T-helper 1 cell (primary cell): ENCODE measurements at places on chromosomes 13 and 19.
A peak's percentile ranks its signal among the peaks of the same experiment; 100 is the strongest.

DNA sequence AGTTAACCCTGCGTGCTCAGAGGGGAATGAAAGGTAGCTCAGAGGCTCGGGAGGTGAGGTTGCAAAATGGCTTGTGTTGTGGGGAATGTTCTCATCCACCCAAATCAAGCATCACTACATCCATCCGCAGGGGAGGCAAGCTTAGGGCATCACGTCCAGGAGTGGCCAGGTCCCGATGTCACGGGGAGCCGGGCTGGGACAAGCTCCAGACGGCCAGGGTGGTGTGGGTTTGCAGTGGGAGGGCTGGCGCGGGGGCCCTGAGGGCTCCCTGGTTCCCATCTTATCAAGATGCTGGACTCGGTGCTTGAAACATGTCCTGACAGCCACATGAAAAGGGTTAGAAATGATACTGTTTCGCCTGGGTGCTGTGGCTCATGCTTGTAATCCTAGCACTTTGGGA is 25.8 kb downstream of the EPN1 start:
- no peak for DNase-seq

DNA sequence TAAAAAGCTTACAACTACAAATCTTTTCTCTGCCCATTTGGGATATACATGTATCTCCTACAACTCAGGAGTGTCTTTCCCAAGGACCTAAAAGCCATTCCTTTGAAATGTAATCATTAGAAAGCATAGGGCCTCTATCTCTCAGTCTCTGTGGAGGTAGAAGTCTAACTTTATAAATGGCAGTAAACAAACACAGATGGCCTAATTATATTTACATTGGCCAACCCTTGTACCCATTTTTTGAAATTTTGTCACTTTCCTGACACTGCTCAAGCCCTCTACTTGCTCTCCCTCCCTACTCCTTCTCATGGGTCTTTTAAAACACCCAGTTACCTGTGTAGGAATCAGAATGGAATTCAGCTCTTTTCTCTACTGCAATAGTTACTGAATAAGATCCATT is 24.8 kb downstream of the RNF6 start:
- no peak for DNase-seq

- DNase-seq, result no peak
Observed at GRCh38 chr19:33048806-33049676, 15.6 kb downstream of the RHPN2 start.

- no peak for DNase-seq
Observed at GRCh38 chr19:18875726-18876125, 20.2 kb downstream of the CERS1 start.

DNA sequence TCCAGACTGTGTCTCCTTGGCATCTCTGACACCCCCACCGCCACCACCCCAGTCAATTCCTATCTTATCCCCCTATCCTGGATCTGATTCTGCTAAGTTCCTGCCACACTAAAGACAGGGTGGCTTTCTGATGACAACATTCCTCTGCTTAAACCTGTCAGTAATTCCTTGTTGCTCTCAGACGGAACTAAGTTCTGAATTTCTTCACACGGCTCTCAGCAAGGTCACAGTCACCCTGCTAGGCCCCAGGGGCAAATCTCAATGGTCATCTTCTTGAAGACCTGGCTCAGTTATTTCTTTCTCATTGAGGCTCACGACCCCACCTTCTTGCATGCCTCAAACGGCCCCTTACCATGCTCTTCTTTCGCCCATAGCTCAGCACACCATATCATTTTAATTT is 7.6 kb downstream of the ALOX5AP start:
- DNase-seq, result no peak

DNA sequence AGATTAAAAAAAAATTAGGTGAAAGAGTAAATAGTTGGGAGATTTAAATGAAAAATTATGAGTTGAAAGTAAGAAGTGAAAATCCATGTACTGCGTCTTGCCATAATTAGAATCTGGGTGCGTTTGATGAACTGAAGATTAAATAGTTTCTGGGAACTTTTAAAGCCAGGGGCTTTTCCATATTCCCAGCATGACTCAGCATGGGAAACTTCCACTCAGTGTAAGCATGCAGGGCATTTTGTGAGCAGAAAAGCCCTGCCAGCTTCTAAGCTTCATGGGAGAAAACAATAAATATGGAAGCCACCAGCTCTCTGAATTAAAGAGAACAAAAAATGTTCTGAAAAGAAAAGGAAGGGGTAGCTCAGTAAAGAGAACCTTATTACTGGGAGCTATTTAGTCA is 62.0 kb upstream of the EDNRB start:
- no peak for DNase-seq

GRCh38 chr19:12603714-12604113 is 6.9 kb downstream of the ZNF490 start:
- peak; percentile 50 for DNase-seq

DNA sequence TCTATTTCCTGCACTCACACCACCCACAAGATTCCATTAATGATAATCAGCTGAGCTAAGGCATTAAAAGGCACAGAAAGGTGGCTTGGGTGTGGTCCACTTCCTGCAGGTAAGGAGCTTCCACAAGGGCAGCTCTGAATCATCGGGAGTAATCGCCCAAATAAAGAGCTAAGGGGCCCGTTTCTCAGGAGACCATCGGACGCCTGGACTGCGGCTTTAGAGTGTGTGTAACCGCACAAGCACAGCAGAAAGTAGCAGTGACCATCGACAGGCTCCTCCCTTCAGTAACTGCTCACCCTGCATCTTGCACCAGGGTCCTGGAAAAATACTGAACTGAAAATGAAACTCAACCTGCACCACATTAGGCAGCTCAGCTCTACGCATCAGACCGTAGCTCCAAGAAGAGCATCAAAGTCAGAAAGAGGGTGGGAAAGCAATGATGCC is 6.0 kb downstream of the STK24 start:
- DNase-seq, result no peak

- peak; percentile 36 for DNase-seq
Observed at GRCh38 chr19:7678971-7679751, 1.5 kb upstream of the TRAPPC5 start.

DNA sequence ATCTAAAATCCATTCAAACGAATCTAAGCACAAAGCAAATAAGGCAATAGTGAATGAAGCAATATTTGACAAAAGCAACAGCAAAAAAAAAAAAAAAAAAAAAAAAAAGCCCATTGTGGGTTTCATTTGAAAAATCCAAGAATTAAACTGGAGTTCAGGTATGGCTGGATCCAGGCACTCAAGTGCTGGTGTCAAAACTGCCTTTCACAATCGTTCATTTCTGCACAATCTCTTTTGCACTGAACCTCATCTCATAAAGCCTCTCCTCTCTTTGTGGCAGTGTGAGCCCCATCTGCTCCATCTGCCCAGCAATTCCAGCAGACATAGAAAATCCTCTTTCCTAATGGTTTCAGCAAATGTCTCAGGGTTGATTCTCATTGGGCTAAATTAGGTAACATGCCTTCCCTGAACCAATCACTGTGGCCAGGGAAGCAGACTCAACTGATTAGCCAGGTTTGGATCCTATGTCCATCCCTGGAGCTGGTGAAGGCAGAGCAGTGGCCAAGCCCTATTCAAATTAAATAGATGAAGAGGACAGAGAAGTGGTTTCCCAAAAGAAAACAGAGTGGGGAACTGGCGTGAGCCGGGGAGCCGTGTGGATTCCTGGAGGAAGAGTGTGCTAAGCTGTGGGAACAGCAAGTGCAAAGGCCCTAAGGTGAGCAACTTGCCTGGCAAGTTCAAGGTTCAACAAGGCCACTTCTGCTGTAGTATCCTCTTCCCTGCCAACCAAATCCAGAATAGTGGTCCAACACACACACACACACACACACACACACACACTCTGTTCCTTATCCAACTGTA is 1.2 kb upstream of the HIF3A start:
- no peak for DNase-seq

- no peak for DNase-seq
Observed at GRCh38 chr13:51912091-51912490, 50.3 kb downstream of the CCDC70 start.

- DNase-seq, result no peak
Observed at GRCh38 chr19:56222901-56223300, 20.8 kb downstream of the ZSCAN5C start.

DNA sequence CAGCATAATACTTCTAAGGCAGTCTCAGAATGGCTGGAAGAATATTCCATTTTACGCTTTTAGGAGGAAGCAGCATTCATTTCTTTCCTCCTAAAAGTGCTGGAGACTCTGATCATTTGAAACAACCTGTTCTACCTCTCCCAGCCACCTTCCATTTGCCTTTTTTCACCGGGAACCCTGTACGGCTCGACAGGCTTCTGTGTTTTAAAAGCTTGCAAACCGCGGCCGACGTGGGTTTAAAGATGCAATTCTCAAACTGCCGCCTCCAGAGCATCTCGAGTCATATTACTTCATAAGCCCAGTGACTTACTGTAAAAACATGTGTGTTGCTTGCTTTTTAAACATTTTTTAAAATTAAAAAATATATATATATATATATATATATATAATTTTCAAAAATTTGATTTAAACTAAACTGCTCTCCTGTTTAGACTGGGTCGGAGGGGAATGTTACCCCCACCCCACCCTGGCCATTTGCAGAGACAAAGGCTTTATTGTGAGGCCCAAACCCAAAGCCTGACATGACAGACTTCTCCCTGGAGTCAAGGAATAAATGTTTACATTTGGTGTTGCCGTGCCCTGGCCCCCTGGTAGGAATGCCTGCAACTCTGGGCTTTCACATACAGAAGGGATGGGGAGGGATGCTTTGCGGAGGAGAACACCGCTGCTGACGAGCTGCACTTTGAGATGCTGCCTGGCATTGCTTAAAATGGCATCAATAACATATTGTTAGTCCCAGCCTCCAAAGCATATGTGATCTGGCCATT is 30.4 kb downstream of the ZNF536 start:
- no peak for DNase-seq

GRCh38 chr19:3986260-3987041 is 1.2 kb upstream of the EEF2 start:
- no peak for DNase-seq

DNA sequence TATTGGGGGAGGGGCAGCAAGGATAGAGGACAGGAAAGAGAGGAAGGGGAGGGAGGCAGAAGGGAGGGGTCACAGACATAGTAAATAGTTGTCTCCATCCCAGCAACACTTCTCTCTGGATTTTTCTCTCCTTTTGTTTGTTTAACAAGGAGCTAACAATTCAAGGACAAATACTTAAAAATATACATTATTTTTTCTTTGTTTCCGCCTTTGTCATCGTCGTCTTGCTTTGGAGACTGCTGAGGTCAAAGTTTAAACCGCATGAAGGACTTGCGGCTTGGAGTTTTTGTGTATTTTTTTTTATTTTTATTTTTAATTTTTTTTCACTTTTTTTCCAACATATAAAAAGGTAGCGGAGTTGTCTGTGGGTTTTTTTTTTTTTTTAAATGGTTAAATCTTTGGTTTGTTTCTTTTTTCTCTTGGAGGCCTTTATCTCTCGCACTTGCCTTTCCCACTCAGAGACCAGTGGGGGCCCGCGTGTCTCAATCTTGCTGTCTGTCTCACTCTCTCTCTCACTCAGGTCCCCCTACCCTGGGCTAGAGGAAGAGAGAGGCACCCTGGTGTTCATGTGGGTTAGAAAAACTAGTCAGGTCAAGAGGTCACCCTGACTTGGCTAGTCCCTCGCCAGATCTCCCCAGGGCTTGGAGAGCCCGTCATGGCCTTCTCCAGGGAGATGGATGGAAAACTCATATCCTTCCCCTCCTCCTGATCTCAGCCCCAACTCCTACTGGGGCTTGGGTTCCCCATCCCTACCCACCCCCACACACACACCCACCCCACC is 11.0 kb downstream of the ZNF574 start:
- no peak for DNase-seq

DNA sequence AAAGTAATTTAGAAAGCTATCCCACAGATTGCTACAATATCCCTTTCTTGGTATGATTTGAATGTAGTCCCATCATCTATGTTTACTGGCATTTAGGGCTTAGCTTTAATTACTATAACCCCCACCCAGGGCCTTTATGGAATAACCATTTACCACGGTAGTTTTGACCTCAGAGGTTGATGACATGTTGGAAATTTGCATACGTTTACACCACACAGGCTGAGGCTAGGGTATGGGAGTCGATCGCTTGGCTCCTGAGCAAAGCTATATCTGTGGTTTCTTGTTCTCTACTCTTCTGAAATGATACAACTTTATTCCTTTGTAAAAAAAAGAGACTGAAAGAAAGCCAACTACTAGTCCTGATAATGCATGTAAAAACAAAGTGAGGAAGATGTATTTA is 28.2 kb upstream of the RFC3 start:
- DNase-seq, result no peak

DNA sequence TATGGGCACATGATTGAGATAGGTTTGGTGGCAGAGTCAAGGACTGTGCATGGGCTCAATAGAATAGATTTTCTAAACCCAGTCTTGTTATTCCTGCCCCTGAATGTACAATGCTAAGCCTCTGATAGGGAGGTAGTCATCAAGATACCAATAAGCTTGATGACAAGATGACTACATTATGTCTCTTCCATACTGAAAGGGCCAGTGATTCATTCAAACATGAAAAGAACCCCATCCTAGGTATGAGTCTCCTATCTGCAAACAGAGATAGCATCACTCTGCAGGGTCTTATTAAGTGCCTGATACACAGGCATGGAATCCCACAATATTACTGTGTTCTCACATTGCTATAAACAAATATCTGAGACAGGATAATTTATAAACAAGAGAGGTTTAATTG is 40.3 kb upstream of the UFM1 start:
- DNase-seq, result no peak

DNA sequence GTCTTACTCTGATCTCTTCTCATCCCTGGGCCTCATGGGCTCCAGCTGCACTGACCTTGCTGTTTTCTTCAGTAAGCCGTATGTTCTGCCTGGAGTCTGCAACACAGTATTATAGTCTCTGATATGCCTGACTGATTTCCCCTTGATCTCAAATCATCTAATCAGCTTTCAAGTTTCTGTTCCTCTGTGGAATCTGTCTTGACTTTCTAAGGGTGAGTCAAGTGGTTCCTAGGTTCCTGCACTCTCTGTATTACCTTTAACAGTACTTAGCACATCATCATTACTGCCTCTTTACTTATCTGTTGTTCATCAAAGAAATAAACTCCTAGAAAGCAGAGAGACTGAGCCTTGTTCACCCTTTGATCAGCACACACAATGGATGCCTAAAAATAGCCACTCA is 350.7 kb downstream of the LMO7 start:
- DNase-seq, result no peak

GRCh38 chr19:31337008-31337914 is 12.0 kb downstream of the TSHZ3 start:
- no peak for DNase-seq

DNA sequence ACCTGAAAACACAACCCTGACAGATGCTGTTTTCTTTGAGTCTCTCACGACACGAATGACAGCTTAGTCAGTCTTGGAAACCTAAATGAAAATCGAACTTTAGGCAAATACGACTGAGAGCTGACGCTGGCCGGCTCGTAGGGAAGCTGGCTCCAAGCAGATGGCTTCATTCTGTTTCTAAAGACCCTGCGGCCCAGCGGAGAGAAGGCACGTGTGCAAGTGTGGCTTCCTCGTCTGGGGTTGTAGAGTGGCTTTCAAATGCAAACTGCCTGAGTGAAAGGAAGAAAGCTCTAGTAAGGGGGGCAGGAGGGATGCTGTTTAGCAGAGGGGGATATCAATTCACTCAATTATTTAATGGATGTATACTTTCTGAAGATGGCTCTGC is 26.1 kb upstream of the TIMM44 start:
- DNase-seq, result no peak
